ENCODE measurements at places on chromosomes 11 and 22. TPM values are rescaled to one million over a fixed set of nuclear protein-coding genes. Genes with fewer than 3 reads are reported as not detected.

The OR6A2 gene
- polyA plus RNA-seq, result 0.05 TPM

The KCNJ4 gene
- 1.7 TPM for polyA plus RNA-seq

The EMID1 gene
- 22.2 TPM for polyA plus RNA-seq

The RNF169 gene
- polyA plus RNA-seq, result 9.0 TPM
